ENCODE measurements at places on chromosomes 2 and 18. TPM values are rescaled to one million over a fixed set of nuclear protein-coding genes. Genes with fewer than 3 reads are reported as not detected.

- no peak for DNase-seq
These were observed 8.2 kb downstream of the DPP10 start for GRCh38 chr2:114450639-114451038.

DNA sequence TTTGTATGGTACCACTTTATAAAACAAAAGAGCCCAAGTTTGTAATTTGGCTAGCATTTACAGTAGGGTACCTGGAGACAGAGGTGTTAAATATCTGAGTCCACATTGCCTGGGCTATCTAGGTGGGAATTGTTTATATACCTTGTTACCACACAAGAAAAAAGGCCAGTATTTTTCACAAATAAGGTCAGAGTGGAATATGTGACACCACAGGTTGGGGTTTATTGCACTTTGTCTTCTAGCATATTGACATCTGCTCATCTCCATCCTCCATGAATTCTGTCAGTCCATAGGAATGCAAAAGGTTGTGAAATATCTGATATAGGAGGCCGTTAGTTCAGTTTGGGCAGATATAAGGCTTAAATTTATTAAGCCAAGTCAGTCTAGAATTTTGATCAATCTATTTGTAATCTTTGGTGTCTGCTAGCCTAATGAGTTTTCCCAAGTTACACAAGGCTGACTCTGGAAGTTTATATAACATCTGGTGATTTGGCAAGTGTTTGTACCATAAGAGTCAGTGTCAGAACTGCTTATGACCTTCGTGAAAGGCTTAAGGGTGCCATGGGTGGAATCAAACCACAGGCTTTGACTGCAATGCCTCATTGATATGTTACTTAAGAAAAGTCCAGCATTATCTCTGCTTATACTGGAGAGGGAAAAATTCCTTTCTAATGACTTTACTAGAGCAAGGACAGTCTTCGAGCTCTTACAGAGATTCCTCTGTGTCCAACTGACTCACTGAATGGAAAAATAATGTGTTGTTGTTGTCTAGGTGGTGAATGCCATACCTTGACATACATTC, 11.3 kb upstream of the DPP4 start:
- DNase-seq = no peak

GRCh38 chr2:11813951-11814350, 67.5 kb downstream of the LPIN1 start:
- DNase-seq = no peak

Gene DCAF17
- 15.0 TPM for polyA plus RNA-seq

DNA sequence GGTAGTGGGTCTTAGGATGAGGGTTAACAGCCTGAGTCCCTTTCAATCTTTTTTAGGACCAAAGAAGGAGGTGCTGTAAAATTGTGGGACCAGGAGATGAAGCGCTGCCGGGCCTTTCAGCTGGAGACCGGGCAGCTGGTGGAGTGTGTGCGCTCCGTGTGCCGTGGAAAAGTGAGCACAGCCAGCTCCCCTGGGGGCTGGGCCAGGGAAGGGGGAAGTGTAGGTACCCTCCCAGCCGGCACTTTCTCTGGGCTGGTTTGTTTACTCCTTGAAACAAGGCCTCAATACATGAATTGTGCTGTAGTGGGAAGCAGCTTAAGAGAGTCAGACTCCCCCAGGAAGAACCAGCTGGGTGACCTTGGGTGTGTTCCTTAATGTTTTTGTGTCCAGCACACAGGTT, 90.1 kb downstream of the RTN4 start:
- no peak for DNase-seq

Gene MC4R
- polyA plus RNA-seq = 0.24 TPM

Gene LHCGR
- polyA plus RNA-seq = 0.35 TPM

GRCh38 chr2:102061286-102061699, 69.5 kb downstream of the IL1R2 start:
- no peak for DNase-seq

Gene KIF5C
- 2.0 TPM for polyA plus RNA-seq

DNA sequence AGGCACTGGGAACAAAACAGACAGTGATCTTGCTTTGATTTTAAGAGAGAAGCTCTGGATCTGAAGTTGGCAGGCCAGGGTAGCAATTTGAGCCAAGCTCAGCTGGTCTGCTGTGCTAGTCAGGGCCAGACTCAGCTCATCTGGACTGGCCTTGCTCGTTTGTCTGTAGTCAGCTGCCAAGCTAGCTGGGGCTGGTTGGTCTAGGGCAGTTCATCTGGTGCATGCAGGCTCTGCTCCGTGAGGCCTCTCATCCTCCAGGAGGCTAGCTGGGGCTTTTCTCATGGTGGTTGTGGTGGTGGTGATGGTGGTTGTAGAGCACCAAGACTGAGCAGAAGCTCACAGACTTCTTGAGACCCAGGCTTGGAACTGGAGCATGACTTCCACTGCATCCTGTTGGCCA, 10.3 kb downstream of the FBLN7 start:
- peak; percentile 21 for DNase-seq

DNA sequence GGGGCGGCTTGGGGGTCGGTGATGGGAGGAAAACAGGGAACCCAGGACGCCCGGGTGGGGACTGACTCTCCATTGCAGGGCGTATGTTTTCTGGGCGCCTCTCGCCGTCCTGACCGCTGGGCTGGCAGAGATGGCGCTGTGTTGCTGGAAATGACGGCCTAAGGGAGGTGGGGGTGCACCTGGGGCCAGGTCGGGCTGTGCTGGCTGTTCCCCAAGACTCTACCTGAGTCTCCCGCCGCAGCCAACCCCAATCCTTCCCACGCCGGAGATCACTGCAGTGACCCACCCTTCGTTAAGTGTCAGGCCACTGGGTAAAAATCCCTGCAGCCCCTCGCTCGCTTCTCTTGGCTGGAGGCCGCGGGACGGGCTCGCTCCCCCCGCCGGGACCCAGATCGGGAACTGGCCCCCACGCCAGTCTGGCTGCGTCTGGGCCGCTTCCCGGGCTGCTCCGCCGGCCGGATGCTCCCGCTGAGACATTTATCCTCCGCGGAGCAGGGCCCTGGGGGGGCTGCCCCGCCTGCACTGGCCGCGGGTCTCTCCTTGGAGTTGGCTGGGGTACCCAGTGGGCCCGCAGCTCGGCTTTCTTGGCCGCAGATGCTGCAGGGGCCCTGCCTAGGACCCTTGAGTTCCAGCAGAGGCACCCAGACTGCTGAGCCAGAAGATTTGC, 7.8 kb upstream of the ARMC9 start:
- peak; percentile 75 for DNase-seq

Gene NETO1
- polyA plus RNA-seq = 0.50 TPM

GRCh38 chr18:34330308-34330707, 105.6 kb upstream of the NOL4 start:
- no peak for DNase-seq

DNA sequence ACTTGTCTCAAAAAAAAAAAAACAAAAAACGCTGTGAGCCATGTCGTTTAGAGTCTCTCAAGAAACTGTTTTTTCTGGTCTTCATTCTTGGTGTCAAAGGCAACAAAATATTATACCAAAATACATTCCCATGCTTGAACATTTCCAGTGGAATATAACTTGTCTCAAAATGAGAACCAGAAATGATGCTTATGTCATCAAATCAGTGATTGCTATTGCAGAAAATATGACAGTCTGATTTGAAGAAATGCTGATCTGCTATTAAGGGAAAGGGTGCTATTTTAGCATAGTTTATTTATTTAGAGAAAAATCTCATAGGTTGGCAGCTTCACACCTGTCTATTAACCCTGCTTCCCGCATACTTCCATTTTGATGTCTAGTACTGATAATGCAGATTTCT, 82.4 kb upstream of the ACSL3 start:
- DNase-seq = no peak

GRCh38 chr2:155389224-155389623, 690.7 kb downstream of the KCNJ3 start:
- no peak for DNase-seq

GRCh38 chr2:217289177-217289906, 429.5 kb upstream of the TNP1 start:
- no peak for DNase-seq

GRCh38 chr18:48410095-48410920, 1.1 kb upstream of the ZBTB7C start:
- DNase-seq = peak; percentile 85

- DNase-seq = no peak
These were observed 26.9 kb downstream of the GPR55 start for GRCh38 chr2:230898016-230898712.

DNA sequence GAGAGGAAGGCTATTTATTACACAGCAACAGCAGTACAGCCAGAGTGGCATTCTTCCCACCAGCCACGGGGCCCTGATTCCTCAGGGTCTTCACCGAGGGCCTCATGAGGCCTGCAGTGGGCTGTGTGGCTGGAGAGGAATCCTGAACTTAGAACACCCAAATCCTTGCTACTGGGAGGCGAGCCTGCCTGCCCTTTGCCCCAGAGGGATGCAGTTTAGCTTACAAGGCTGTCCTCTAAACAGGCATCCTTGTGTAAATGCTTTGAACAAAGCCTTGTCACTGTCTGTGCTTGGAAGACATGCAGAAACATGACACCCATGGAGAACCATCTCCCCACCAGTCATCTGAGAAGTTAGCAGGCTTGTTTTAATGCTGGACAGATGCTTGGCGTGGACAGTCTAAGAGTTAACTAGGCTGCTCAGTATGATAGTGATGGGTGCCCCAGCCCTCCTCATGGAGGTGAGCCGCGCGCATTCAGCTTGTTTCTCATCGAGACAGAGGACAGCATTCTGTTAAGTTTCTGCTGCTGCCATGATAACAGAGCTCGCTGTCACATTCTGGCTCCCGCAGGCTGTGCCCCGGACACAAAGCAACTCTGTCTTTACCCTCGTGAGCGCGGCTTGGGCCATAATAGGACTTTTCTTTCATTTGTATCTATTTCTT, 42.9 kb downstream of the ADI1 start:
- DNase-seq = peak; percentile 63

DNA sequence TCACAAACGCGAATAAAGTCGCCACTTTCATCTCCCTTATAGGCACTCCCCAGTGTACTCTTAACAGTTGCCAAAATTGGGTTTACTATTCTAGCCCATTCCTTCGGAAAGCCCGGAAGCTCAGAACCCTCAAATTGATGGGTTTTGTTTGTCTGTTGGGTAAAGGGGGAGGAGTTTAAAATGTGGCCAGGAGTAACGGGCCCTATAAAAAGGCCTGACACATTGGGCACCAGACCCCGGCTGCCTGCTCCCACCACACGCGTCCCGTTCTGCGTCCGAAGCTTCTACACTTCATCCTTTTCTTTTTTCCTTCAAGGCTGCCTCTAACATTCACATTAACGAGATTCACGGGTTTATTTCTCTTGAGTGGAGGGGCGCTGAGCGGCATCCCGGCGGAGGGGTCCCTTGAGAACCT, 837 bp downstream of the NHEJ1 start:
- no peak for DNase-seq

- DNase-seq = no peak
These were observed 83.4 kb downstream of the EHD3 start for GRCh38 chr2:31317396-31317795.

GRCh38 chr2:88582030-88582429, 45.2 kb downstream of the EIF2AK3 start:
- DNase-seq = no peak

Gene IL36RN
- not detected for polyA plus RNA-seq

DNA sequence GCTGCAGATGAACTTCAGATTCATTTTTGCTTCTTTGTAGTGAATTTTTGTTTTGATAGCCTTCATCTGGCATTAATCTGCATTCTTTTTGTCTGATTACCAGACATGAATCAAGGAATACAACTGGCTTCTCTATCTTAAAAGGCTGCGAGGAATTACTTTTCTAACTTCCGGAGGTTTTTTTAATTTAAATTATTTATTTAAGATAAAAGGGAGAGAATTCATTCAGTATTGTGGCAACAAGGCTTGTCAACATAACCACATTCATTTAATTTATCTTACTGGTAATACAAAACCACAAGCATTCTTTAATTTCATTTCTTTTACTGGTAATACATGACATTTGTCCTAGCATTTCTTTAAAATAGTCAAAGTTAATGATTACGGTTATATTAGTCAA, 36.0 kb downstream of the CSRNP3 start:
- no peak for DNase-seq

DNA sequence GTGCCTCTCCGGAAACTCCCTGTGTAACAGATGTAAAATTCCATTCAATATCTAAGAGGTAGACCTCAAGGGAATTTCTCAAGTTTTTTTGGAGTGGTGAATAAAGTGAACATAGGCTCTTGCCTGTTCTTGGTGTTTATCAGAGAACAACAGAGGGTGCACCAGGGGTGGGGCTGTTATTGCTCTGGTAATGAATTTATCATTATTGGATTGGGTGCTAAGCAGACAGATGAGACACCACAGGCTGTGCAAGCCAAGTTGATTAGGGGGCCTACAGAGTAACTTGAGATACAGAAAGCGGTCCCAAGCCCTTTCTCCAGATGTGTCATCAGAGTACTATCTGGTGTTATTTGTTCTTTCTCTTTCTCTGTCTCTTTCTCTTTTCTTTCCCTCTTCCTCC, 286.3 kb downstream of the OSR1 start:
- no peak for DNase-seq

DNA sequence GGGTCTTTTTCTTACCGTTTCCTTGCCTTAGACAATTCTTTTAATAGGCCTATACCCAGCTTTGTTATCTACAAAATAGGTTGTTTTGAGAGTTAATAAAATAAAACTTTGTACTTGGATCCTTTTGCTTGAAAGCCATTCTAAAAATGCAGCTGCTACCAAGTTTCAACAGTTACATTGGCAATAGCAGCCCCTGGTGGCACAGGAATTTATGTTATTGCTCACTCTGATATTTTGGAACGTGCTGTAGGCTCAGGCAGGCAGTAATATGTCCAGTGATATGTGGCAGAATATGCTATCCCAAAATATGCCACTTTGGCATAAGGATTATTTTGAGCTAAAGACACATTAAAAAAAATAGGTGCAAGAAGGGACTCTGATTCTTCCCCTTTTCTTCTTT, 6.7 kb upstream of the COMMD1 start:
- DNase-seq = no peak

Gene DUSP2
- polyA plus RNA-seq = 2.6 TPM

GRCh38 chr2:219419331-219420197, 1.4 kb downstream of the DES start:
- no peak for DNase-seq

Gene HEATR5B
- 13.4 TPM for polyA plus RNA-seq

GRCh38 chr2:29916571-29916970, 4.8 kb downstream of the ALK start:
- DNase-seq = no peak

- no peak for DNase-seq
These were observed 60.1 kb downstream of the SPIRE1 start for GRCh38 chr18:12597760-12598159.

DNA sequence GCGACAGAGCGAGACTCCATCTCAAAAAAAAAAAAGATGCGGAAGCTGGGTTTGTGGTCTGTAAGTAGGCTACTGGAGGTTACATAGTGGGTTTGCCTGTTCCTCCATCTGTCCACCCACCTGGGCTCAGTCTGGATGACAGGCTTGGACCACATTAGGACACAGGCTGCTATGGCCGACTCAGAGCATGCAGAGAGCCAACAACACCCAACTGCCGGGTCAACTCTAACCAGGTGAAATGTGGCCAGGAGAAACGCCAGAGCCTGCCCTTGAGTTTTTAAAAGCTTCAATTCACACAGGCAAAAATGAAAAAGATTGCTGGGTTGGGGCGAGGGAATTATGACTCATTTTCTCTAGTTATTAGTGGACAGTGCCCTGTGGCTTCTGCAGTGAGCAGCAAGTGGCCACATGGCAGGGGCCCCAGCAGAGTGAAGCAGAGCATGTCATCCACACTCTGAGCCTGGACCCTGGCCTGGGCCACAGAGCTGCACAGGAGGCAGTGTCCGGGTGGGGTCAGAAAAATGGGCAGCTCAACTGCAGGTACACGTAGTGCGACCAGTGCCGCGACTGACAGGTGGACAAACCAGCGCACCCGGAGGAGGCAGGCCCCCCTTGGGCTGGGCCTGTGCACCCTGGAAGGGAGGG, 67.4 kb downstream of the BIN1 start:
- DNase-seq = no peak
